ENCODE measurements at places on chromosomes 4 and X. TPM values are rescaled to one million over a fixed set of nuclear protein-coding genes. Genes with fewer than 3 reads are reported as not detected.

DNA sequence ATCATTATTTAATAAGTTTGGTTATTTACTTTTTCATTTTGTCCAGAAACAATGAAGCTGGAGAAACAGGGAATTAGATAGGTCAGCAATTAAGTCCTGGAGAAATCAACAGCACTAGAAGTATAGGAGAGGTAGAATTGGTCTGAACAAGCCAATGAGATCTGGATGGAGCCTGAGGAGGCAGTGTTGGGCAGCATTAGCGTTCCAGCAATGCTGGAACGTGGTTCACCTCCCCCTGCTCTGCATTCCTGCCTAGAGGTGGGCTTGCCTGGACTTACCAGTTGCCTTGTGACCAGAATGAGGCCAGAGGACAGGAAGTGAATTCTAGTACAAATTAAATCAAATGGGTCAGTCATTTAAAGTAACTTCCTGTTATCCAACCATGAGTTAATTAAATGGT lies 4.6 kb downstream of the RASSF6 start:
- DNase-seq = no peak
- H3K4me3 ChIP-seq = no peak overlapping the region
- H3K27me3 ChIP-seq = no peaks in the 10 kb centered on the region
- no peak overlapping the region for H3K27ac ChIP-seq
- H3K4me1 ChIP-seq = no peaks in the 10 kb centered on the region
- no peaks in the 10 kb centered on the region for H3K36me3 ChIP-seq

GRCh38 chrX:118795528-118796280 lies 27.9 kb upstream of the ZCCHC12 start:
- no peaks in the 10 kb centered on the region for H3K36me3 ChIP-seq
- DNase-seq = no peak
- H3K27me3 ChIP-seq = no peaks in the 10 kb centered on the region
- H3K4me3 ChIP-seq = no peak overlapping the region
- peak overlapping the region; percentile 13 for H3K27ac ChIP-seq

- DNase-seq = no peak
- H3K4me1 ChIP-seq = no peaks in the 10 kb centered on the region
- H3K27me3 ChIP-seq = no peaks in the 10 kb centered on the region
- no peak overlapping the region for H3K27ac ChIP-seq
- H3K36me3 ChIP-seq = no peaks in the 10 kb centered on the region
- no peak overlapping the region for H3K4me3 ChIP-seq
Observed at GRCh38 chr4:54165438-54165837, 63.7 kb upstream of the PDGFRA start.

- no peak for DNase-seq
- H3K27me3 ChIP-seq = no peaks in the 10 kb centered on the region
- H3K27ac ChIP-seq = no peak overlapping the region
- no peaks in the 10 kb centered on the region for H3K4me1 ChIP-seq
- no peaks in the 10 kb centered on the region for H3K36me3 ChIP-seq
- no peak overlapping the region for H3K4me3 ChIP-seq
Observed at GRCh38 chrX:123450222-123450621, 266.1 kb downstream of the GRIA3 start.

GRCh38 chr4:20544645-20545044 lies 155.6 kb upstream of the PACRGL start:
- no peaks in the 10 kb centered on the region for H3K36me3 ChIP-seq
- no peaks in the 10 kb centered on the region for H3K4me1 ChIP-seq
- H3K27me3 ChIP-seq = no peaks in the 10 kb centered on the region
- H3K27ac ChIP-seq = no peak overlapping the region

DNA sequence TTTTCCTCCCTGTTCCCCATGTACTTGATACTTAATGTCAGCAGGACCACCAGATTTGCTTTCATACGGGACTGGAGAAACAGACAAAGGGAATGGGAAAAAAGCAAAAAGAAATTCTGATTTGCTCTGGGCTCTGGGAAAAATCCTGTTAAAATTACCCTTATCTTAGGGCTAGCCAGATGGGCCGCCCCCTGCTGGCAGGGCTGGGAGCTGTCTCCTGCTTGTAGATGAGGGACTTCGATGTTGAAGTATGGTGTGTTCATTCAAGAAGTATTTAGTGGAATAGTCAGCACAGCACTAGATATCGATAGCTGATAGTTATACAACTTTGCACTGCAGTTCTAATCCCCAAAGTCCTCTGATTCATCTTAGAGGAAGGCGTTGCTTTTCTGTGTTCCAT lies 45.8 kb downstream of the BCORL1 start:
- H3K4me3 ChIP-seq = no peak overlapping the region
- no peak for DNase-seq
- no peaks in the 10 kb centered on the region for H3K36me3 ChIP-seq
- H3K27me3 ChIP-seq = no peaks in the 10 kb centered on the region
- no peak overlapping the region for H3K27ac ChIP-seq
- H3K4me1 ChIP-seq = peaks cover 1% of the 10 kb centered on the region

DNA sequence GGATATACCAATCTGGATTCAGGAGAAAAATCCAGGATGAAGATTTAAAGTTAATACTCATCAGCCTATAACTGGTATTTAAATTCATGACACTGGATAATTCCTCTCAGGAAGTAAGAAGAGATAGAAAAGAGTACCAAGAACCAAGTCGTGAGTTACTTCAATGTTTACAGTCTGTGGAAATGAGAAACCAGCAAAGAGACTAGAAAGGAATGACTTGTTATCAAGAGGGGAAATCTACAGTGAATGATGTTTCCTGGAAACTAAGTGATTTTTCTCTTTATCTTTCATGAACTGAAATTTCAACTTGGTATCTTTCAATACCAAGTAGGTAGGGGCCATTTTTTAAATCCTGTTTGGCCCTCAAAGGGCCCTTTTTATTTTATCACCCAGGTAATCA lies 217.9 kb upstream of the AFF2 start:
- H3K4me3 ChIP-seq = no peak overlapping the region
- H3K27ac ChIP-seq = no peak overlapping the region
- H3K27me3 ChIP-seq = no peaks in the 10 kb centered on the region
- H3K36me3 ChIP-seq = no peaks in the 10 kb centered on the region

DNA sequence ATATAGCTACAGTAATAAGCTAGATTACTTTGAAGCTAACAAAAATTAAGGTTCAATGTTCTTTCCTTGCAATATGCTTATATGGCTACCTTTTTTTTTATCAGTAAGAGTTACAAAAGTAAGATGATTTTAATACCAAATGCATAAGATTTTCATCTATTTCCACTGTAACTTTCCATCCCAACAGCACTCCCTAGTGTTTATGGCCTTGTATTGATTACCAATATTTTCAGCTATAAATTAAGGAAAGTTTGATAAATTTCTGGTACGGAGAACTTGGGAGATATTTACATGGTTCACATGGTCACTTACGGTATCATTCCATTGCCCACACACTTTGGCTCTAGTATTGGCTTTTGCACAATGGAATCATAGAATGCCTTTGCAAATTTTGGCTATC lies 448.9 kb upstream of the PABPC4L start:
- no peak overlapping the region for H3K4me3 ChIP-seq
- no peak for DNase-seq
- no peaks in the 10 kb centered on the region for H3K4me1 ChIP-seq
- no peaks in the 10 kb centered on the region for H3K36me3 ChIP-seq
- no peak overlapping the region for H3K27ac ChIP-seq

DNA sequence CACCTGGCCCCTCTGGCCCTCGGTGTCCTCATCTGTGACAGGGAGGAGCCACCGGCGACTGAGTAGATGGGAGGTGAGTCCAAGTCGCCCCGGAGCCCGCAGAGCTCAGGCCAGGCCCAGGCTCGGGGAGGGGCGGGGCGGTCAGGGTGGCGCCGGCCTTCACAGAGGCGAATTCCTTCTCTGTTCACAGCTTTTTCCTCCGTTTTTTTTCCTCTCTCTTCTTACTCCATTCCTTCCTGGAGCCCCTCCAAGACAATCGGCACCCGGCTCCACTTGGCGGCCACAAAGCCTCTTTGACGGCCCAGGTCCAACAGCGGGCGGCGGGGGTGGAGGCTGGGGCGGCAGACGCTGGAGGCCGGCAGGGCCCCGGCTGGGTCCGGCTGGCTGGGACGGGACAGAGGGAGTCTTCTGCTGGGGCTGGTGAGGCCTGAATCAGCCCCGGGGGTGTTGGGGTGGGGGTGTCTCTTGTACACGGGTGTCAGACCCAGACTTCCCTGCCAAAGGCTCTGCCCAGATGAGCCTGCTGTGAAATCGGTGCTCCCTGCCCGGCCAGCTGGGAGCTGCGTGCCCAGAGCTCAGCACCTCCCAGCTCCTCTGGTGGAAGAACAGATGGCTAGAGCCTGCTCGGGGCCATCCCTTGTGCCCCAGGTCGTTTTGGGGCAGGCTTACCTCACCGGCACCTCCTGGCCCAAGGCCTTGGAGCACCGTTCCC lies 22.6 kb downstream of the FGFRL1 start:
- DNase-seq = peak; percentile 80
- H3K36me3 ChIP-seq = no peaks in the 10 kb centered on the region
- H3K4me1 ChIP-seq = peaks cover 23% of the 10 kb centered on the region
- H3K27me3 ChIP-seq = no peaks in the 10 kb centered on the region

GRCh38 chrX:34956916-34957315 lies 14.3 kb downstream of the FAM47B start:
- H3K4me1 ChIP-seq = no peaks in the 10 kb centered on the region
- no peak for DNase-seq
- no peak overlapping the region for H3K27ac ChIP-seq
- H3K36me3 ChIP-seq = no peaks in the 10 kb centered on the region
- no peak overlapping the region for H3K4me3 ChIP-seq

GRCh38 chr4:106717091-106717490 lies 319.0 kb downstream of the DKK2 start:
- no peak for DNase-seq
- H3K27ac ChIP-seq = no peak overlapping the region
- H3K27me3 ChIP-seq = no peaks in the 10 kb centered on the region
- no peak overlapping the region for H3K4me3 ChIP-seq
- H3K4me1 ChIP-seq = no peaks in the 10 kb centered on the region

DNA sequence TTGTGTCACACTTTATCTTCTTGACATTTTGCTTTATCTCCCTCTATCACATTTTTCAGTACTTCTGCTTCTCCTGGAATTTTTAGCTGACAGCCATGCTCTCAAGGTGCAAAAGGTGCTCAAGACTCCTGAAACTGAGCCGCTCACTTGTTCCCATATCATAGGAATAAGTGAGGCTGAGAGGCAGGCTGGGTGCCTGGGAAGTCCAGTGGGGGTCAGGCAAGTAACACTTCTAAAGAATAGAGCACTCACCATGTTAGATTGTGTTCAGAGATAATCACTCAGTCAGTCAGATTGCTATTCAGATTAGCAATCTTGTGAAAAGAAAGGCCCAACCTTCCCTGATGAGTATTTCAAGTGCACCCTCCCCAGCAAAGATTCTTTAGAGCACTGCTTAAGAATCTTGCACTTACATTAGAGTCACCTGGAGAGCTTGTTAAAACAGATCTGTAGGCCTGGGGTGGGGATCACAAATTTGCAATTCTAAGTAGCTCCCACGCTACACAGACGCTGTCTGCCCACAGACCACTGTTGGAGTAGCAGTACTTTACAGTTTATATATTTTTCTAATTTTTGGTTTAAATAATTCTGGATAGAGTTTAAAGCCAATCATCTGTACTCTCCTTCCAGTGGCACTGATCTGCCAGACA lies 23.1 kb upstream of the LRAT start:
- no peak for DNase-seq
- H3K4me1 ChIP-seq = no peaks in the 10 kb centered on the region
- H3K27me3 ChIP-seq = no peaks in the 10 kb centered on the region
- H3K27ac ChIP-seq = no peak overlapping the region
- no peaks in the 10 kb centered on the region for H3K36me3 ChIP-seq
- H3K4me3 ChIP-seq = no peak overlapping the region

DNA sequence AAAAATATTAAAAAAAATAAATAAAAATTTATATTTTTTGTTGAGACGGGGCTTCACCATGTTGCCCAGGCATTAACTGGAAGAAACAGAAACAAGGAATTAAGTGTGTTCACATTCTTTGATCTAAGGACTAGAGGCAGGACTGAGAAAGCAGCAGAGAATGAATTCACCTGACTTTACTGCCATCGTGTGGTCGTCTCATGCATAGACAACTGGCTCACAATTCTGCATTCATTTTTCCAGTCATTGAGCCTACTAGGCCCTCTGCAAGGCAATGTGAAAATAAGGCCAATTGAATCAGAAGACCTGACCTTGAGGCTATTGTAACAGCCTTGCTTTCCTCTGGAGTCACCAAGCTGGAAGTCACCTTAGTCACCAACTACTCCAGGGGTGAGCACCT lies 37.4 kb downstream of the LHFPL1 start:
- no peak overlapping the region for H3K4me3 ChIP-seq
- no peaks in the 10 kb centered on the region for H3K36me3 ChIP-seq
- no peaks in the 10 kb centered on the region for H3K27me3 ChIP-seq
- no peak for DNase-seq

DNA sequence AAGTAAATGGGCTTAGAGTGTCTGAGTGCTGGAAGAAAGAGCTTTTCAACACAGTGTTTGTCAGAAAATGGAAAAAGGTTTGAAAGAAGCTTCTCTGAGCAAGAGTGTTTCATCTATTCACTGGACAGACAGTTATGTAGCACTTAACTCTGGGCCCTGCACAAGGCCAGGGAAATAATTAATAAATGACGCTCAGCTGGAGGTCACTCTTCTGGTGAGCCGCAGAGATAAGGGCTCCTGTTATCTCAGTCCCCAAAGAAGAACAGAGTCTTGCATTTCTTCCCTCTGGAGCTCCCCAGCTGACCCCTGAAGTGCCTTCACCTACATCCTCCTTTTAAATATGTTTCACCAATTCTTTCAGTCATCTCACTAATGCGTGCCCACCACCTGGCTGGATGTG lies 90.4 kb downstream of the SLC16A2 start:
- no peak for DNase-seq
- H3K4me1 ChIP-seq = no peaks in the 10 kb centered on the region
- H3K27ac ChIP-seq = no peak overlapping the region
- H3K27me3 ChIP-seq = no peaks in the 10 kb centered on the region
- H3K4me3 ChIP-seq = no peak overlapping the region

DNA sequence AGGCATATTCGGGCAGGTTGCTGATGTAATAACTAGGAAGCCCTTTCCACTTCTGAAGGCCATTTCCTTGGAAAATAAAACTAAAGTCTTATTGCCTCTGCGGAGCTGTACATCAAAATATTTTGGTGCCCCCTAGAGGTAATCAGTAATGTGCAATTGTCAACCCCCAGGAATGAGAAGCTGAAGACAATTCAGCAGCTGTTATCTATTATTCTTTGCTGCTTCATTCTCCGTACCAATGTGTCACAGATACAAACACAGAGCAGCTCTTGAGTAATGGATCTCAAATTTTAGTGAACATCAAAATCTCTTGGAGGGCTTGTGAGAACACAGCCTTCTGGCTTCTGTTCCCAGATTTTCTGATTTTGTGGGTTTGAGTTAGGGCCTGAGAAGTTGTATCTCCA lies 3.5 kb upstream of the SLIT2 start:
- no peak overlapping the region for H3K4me3 ChIP-seq
- peaks cover under 1% of the 10 kb centered on the region for H3K4me1 ChIP-seq
- no peak for DNase-seq
- H3K27ac ChIP-seq = no peak overlapping the region
- no peaks in the 10 kb centered on the region for H3K36me3 ChIP-seq

Gene TGIF2LX
- not detected for total RNA-seq

Gene CENPVL2
- total RNA-seq = not detected

Gene CHRDL1
- 1.9 TPM for total RNA-seq

Gene TCEAL2
- total RNA-seq = 41.4 TPM

Gene MAGEA4
- not detected for total RNA-seq

Gene TLR1
- total RNA-seq = 10.1 TPM

Gene SPARCL1
- 396 TPM for total RNA-seq

Data from ovary (tissue), 10 donors.